ENCODE measurements at places on chromosomes 5 and 9.

GRCh38 chr5:95759005-95759404, 27.9 kb downstream of the RHOBTB3 start:
- DNase-seq, result no peak

- DNase-seq, result no peak
Observed at GRCh38 chr9:104388071-104388470, 116.0 kb upstream of the OR13F1 start.

GRCh38 chr9:136199391-136200288, 5.3 kb downstream of the LHX3 start:
- DNase-seq, result no peak

GRCh38 chr9:76159293-76159926, 234.8 kb downstream of the RFK start:
- no peak for DNase-seq

- DNase-seq, result no peak
Observed at GRCh38 chr9:35726931-35727330, 5.1 kb downstream of the TLN1 start.

DNA sequence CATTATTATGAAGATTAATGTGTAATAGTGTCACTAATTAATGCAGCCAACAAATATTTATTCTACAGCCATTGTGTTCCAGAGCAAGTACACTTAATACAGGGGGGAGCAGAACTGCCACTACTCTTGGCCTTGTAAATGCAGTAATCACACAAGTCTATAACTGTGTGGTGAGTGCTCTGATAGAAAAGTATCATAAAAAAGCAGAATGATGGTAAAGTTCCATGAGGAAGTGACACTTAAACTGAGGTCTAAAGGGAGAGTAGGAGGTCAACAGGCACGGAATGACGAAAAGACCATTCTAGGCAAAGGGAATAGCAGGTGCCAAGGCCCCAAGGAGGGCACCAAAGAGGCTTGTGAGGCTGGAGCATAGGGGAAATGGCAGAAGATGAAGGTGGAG, 142.9 kb downstream of the OSTF1 start:
- no peak for DNase-seq

GRCh38 chr9:33170464-33171415, 3.6 kb upstream of the B4GALT1 start:
- no peak for DNase-seq

- DNase-seq, result no peak
Observed at GRCh38 chr5:68515514-68515913, 300.0 kb downstream of the PIK3R1 start.

DNA sequence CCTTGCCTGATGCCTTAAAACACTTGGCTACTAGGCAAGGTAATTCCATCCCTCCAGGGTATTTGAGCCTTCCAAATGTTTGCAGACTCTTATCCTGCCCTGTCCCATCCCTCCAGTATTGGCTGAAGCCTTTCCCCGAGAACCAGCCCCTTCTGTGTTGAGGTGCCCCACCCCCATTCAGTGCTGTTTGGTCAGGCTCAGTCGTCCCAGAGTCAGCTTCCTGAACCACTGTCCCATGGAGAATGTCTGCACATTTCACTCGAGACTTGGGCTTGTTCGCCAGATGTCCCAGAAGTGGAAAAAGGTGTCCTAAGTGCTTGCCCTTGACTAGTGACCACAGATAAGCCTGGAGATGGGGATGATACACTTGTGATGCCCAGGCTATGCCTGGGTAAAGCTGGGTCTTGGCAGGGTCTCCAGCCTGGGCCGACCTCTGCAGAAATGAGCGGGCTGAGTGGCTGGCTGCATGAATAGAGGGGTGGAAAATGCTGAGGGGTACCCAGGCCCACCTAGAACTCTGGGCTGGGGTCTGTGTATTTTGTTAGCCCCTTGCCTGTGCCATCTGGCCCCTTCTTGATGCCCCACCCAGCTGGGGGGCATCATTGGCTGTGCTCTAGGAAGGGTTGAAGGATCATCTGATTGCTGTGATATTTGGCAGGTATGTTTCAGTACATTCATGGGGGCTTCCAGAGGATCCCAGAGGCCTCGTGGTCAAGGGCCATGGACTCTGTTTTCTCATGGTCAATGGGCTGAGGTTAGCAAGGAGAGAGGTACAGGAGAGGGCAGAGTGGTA, 178.4 kb downstream of the MACROH2A1 start:
- no peak for DNase-seq

- no peak for DNase-seq
Observed at GRCh38 chr9:112249277-112249676, 74.2 kb upstream of the SUSD1 start.

GRCh38 chr5:38022631-38023030, 182.8 kb upstream of the GDNF start:
- no peak for DNase-seq

GRCh38 chr5:72372331-72372730, 52.2 kb downstream of the PTCD2 start:
- no peak for DNase-seq

DNA sequence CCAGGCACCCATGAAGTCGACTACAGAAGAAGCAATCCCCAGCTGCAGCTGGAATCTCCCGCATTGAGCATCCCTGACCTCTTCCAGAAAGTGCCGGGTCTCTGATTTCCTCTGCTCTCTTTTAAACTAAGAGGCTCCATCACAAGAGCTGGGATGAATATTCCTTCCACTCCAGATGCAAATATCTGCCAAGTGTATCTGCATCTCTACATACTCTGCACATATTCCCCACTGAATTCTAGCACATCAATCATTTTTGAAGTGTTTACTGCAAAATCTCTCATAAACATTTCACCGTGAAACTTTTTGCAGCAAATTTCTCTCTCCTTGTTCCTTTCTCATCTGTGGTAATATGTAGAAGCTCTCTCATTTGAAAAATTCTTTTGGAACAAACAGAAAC, 161.5 kb downstream of the GABRB2 start:
- no peak for DNase-seq

DNA sequence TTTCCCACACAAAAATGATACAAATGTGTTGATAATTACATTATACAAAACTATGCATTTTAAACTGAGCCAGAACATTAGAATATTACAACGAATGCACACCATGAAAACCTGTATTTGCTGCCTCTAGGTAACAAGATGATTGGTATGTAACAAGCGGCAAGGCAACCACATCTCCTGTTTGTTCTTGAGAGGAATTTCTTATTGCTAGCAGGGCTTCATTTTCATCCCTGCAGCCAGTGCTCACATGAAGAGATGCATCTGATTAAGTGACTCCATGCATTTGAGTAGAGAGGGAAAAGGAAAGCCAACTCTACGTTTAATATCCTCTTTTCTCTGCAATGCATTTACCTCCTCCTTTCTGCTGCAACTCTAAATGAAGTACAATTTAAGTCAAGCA, 36.6 kb downstream of the FRMD3 start:
- DNase-seq, result no peak

DNA sequence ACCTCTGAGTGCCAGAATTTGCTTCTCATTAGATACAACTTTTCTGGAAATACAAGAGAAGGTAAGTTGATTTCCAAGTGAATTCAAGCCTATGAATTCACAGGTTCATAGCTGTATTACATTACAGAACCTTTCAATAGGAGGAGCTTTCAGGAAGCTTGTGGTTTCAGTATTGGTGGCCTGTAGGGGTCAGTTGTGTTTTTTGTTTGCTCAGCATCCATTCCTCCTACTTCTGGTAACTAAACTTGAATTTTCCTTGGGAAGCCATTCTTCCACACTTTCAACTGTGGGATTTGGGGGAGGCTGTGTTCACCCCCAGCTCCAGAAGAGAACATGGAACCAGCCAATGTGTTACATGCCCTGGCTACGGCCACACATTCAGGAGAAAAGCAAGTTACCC, 5.6 kb upstream of the CYSTM1 start:
- no peak for DNase-seq

GRCh38 chr5:110865400-110866094, 126.7 kb downstream of the SLC25A46 start:
- no peak for DNase-seq

GRCh38 chr5:173298213-173298926, 29.8 kb downstream of the STC2 start:
- DNase-seq, result no peak
